ENCODE measurements at places on chromosomes 1 and 21.
A peak's percentile ranks its signal among the peaks of the same experiment; 100 is the strongest.

GRCh38 chr1:31299365-31299764 is 2.5 kb downstream of the ZCCHC17 start:
- DNase-seq: no peak

DNA sequence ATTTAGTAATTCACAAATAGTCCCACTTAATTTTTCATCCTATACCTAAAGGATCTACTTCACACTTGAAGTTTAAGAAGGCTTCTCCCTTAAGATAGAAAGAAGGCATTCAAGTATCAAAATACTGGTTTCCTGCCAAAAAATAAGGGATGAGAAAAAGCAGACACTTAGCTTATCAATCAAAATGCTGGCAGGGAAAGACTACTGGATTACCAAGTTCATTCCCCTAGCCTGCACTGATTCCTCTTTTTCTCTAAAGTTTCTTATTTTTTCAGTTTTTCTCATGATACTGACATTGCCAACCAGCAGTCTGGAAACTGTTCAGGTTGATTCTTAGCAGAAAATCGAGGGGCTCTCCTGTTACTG is 204.6 kb downstream of the GABPA start:
- DNase-seq: no peak

GRCh38 chr1:70685300-70686286 is 274.5 kb downstream of the CTH start:
- DNase-seq: peak; percentile 67

DNA sequence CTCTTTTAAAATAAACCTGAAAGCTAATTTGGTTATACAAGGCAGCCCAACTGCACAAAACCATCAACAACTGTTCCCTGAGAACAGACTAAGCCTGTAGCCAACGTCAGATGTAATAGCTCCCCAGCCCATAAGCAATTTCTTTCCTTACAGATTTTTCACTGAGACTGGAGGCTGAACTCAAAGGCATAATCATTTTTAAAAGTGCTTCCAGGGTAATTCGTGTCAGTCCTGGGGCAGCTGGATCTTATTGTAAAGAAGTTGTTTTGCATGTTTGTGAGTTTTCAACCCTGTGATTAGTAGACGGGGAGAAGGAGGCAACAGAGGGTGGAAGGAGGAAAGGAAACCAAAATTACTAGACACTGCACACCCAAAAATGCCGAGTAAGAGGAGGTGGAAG is 3.2 kb downstream of the DPT start:
- DNase-seq: no peak

DNA sequence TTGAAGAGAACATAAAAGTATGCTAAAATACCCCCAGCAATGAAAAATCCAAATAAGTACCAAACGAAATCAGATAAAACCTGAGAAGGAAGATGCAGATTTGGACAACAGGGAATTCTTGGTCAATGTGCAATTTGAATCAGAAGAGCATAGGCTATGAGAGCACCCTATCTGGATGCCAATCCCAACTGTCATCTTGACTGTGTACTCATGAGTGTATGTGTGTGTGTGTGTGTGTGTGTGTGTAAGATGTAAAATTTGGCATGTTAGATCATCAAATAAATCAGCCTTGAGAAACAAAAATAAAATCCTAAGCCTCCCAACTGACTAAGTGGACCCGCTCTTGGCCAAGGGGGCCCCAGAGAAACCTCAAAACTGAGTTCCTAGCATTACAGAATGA is 18.0 kb upstream of the SPRR2G start:
- DNase-seq: no peak

GRCh38 chr1:34777519-34778321 is 3.3 kb upstream of the GJB3 start:
- DNase-seq: no peak

DNA sequence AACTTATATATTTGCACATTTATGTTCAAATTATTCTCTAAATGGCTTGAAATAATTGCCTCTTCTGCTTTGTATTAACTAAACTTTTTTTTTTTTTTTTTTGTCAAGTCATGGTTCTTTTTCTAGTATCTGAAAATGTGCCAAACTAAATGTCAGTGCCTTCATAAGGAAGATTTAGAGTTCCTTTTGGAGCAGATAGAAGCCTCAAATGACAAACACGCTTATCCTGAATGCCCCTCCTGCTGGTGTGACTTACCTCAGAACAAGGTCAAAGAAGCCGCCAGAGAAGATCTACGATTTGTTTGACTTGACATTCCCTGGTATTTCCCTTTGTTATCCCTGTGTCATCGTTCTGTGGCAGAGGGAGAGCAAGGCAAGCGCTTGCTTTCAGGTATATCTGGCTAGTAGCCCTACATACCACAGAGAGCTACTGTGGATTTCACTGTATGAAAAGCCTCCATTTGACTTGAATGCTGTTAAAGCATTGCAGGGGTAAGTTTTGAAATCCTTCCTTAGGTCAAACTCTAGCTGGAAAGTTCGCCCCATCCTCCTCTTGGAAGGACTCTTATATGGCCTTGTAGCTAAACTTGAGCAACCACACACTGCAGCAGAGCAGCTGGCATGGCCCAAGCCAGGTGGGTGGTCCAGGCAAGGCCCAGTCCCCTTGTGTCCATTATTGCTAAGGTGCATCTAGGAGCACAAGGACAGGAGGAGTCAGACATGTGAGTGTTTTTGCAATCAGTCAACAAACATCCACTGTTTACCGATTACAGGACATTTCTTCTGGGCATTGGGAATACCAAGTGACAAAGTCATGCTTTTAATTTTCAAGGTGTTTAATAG is 285.4 kb upstream of the USP25 start:
- DNase-seq: no peak

DNA sequence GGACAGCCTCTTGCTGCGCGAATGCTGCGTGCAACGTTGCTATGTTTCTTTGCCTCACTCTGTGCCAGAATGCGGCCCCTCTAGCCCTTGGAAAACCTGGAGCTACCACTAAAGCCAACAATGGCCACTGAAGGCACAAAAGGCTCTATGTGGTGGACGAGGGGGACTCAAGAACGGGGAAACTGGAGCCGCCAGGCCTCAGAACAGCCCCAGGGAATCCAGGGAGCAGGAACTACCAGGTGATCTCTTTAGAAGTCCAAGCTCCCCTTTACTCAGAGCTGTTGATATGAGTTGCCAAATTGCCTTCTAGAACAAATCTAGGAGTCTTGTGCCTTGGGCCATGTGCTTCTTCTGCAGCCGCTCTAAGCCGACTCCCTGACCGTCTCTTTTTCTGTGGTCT is 113.8 kb upstream of the ERRFI1 start:
- DNase-seq: no peak

DNA sequence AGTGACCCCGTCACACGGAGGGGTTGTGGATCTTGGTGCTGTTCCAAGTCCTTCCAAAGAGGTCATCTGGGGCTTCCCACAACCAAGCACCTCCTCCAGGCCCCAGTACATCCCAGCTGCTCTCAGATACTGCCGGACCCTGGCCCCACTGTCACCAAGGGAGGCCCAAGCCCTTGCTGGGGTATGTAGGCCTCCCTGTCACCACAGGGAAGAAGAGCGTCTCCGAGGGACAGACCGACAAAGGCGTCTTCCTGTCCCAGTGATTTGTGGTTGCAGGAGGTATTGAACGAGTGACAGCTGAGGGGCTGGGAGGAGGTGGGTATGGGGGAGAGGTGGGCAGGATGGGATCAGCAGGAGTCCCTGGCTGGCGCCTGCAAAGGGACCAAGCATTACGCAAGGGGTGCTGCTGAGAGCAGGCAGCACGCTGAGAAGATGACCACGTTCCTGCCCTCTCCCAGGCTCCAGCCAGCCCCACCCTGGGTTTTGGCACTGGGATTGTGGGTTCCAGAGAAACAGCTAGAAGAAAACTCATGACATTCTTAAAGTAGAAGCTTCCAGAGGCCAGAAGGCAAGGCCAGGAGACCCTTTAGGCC is 29.7 kb downstream of the LRP8 start:
- no peak for DNase-seq

DNA sequence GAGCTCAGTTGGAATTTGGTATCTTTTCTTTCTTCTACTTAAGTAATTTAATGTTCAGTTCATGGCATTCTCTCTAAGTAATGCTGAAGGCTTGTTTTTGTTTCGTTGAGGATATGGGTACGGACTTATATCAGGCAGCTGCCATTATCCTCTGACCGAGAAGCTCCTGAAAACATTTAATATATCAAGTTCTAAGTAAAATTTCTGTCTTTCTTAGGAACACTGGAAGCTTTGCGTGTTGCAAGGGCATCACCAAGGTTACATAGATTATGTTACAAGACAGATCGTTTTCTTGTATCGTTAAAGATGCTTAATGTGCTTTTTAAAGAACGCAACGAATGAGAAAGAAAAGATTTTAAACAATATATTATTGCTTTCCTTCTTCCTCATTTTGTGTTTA is 1.0 kb upstream of the GALNT2 start:
- DNase-seq: no peak
